NCI-H1436 treated with DMSO at 0.1 percent for 48 hours (cell line): ENCODE measurements at places on chromosomes 11 and 22.

GRCh38 chr22:37019309-37020191 is at the start of the genes MPST and TST:
Gene MPST (plus strand): TSS chr22:37019742. CDS start chr22:37019837, 95 bp downstream.
Gene TST (minus strand): TSS chr22:37019447. CDS start chr22:37018732, 715 bp downstream.
- DNase-seq, result no peak

- no peak for DNase-seq
These were observed 37.0 kb downstream of the ARHGAP1 start for GRCh38 chr11:46663277-46663940.

- no peak for DNase-seq
These were observed 4.7 kb upstream of the KDELR3 start for GRCh38 chr22:38462960-38463784.

GRCh38 chr22:19548964-19549363 is 24.8 kb upstream of the CLDN5 start:
- DNase-seq, result no peak

DNA sequence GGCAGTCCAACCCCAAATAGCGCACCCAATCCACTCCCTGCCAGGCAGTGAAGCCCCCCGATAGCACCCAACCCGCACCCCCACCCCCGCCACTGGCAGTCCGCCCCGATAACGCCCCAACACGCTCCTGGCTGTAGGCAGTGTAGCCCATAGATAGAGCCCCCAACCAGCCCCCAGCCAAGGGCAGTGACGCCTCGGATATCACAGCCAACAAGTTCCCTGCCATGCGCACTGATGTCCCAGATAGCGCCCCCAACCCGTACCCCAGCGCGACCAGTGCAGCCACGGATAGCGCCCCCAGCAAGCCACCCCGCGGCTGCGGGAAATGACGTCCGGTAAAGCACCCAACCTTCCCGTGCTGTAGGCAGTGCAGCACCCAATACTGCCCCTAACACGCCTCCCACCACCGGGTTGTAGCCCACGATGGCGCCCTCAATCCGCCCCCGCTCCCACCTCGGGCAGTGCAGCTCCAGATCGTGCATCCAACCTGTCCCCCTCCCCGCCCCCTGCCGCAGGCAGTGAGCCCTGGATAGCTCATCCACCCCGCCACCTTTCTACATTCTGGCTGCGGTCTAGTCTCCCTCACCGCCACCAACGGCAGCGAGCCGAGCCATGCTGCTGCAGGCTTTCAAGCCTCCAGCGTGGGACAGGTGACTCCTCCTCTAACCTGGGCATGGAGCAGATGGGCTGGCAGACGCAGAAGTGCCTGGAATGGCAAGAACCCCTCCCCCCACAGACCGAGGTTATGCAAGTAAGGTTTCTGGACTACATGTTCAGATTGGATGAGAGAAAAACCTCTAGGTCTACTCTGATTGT is 625 bp downstream of the RFPL2 start:
- no peak for DNase-seq

- DNase-seq, result no peak
These were observed at the start of gene THY1 for GRCh38 chr11:119422809-119423508. Gene THY1 (minus strand): TSS chr11:119423172. CDS start chr11:119420905, 2,267 bp downstream.

DNA sequence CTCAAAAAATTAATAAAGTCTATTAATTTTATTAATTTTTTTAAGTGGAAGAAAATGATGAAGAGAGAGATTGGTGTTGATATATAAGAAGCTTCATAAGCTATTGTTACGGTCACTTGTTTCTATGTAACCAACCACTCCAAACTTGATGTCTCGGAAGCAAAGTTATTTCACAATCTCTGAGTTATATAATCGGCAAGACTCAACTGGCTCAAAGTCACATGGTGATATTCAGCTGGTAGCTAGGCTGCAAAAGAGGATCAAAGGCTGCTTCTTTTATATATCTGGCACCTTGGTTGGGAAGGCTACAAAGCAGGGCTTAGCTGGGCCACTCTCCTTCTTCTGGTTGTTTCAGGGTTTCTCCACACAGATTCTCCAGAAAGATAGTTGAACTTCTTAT is 245.1 kb upstream of the ARHGAP42 start:
- DNase-seq, result no peak

- DNase-seq, result no peak
These were observed 27.3 kb downstream of the MARK2 start for GRCh38 chr11:63866211-63866610.

- DNase-seq, result no peak
These were observed 36.3 kb downstream of the BCR start for GRCh38 chr22:23216461-23217170.

- DNase-seq, result no peak
These were observed 51.4 kb upstream of the CRYBB3 start for GRCh38 chr22:25148149-25148691.

DNA sequence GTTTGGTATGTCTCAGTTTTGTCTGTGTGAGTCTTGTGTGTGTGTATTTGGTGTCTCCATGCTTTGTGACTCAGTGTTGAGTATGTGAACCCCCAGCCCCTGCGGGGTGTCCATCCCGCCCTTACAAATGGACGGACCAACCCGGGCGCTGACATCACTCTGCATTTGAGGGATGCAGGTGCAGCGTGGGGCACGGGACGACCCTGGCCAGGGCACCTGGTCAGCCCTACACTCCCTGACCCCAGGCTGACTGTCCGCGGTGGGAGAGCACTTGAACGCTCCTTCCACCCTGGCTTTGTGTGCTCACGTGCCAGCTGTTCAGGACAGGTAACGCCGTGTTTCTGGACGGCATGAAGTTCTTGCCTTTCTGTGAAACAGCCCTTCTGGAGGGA is 369.0 kb downstream of the BRD1 start:
- no peak for DNase-seq

DNA sequence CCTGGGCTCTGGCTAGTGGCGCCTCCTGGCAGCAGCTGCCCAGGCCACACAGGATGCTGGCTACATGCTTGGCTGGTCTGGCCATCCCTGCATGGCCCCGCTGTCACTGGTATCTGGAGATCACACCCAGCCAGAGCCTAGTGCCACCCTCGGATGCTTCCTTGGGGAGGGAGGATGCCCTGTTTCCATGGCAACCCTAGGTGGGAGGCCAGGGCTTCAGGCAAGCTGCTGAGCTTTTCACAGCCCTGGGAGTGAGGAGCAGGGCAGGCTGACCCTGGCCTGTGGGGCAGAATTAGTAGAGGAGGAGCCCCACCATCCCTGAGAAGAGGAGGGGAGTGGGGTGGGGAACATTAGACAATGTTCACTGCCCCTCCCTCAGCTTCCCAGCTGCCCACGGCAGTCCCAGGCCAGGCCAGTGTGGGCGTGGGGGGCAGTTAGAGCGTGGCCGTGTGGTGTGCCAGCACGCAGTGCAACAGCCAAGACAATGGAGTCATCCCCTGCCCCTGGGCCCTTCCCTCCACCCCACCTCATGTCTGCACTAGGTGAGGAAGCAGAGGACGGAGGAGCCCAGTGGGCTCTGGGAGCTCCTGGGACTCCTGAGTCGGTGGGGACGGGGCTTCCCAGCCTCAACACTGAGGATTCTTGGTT is 50.4 kb downstream of the PARVB start:
- DNase-seq, result no peak

- DNase-seq, result no peak
These were observed 32.6 kb downstream of the MYO18B start for GRCh38 chr22:25774575-25775026.

- no peak for DNase-seq
These were observed 29.4 kb upstream of the NAV2 start for GRCh38 chr11:19683141-19683805.

DNA sequence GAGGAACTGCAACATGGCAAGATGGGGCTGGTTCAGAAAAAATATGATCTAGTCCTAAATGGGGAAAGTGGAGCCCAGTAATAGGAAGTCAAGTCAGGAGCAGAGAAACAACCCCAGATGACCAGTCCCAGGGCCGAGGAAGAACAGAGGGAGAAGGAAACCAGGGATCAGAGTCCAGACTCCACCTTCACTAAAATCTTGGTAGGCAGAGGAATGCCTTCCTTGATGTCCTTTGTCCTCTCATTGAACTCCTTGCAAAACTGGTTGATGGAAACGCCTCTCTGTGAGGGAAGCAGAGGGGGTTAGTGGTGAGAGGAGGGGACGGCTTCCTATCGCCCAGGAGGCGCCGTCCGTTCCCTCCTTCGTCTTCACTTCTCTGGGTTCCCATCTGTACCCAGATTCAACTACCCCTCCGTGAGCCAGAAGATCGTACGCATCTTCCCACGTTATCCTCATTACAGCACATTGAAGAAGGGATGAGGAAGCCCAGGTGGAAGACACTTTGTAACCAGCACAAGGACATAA is 607 bp downstream of the MRPL11 start:
- no peak for DNase-seq

- no peak for DNase-seq
These were observed 9.6 kb upstream of the TPST2 start for GRCh38 chr22:26599505-26599904.

DNA sequence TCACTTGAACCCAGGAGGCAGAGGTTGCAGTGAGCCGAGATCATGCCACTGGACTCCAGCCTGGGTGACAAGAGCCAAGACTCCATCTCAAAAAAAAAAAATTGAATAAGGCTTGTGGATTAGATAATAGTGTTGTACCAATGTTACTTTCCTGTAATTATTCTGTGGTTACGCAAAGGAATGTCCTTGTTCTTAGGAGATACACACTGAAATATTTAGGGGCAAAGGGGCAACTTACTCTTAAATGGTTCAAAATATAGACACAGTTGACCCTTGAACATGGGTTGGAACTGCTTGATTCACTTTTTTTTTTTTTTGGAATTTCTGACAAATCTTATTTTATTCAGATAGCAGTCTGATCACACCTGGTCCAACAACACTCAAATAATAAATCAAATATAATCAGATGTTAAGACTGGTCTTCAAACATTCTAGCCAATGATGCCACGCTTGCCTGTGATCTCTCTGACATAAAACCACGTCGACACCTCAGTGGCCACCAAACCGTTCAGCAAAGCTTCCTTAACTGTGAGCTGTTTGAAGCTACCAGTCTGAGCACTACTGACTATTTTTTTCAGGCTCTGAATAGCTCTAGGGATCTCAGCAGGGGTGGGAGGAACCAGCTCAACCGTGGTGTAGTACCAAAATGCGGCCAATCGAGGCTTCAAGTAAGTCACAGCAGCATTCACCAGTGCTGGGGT is 710 bp downstream of the ATP5MGL start:
- DNase-seq, result no peak

DNA sequence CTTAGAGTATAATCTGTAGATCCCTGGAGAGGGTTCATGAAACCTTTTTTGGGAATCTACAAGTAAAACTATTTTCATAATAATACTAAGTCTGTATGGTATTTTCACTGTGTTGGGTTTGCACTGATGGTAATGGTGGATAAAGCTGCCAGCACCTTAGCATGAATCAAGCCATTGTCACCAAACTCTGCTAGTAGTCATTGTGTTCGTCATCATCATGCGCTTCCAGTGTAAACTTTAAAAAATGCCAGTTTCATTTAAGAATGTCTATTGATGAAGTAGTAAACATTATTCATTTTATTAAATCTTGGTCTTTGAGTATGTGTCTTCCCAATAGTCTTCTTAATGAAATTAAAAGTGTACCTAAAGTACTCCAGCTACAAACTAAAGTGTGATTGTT is 15.0 kb downstream of the ALKBH3 start:
- no peak for DNase-seq

DNA sequence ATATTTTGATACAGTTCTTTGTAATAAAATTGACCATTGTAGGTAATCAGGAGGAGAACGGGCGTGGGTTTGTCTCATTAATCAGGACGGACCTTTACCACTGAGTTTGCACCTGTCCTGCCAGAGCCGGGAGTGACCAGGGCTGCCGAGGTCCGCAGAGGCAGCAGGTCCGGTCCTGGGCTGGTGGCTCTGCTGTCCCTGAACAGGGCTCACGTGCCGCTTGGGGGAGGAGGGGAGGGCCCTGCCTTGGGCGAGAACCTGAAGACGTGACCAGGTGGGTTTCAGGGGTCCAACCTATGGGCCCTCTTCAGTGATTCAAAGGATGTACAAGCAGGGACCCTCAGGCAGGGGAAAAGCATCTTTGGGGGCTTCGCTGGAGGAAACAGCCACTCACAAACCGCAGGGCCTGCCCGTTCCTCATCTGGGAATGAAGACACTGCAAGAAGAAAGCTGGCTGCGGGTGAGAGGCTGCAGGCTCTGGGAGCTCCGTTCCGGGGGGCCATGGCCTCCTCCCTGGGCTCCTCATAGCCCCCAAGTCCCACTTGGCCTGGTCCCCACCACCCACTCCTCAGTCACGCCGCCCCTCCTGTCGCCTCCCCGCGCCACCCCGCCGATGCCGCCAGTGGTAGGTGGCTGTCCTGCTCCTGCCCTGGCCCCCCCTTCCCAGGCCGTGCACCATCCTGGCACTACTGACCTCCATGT is 9.2 kb downstream of the CRELD2 start:
- DNase-seq, result no peak

DNA sequence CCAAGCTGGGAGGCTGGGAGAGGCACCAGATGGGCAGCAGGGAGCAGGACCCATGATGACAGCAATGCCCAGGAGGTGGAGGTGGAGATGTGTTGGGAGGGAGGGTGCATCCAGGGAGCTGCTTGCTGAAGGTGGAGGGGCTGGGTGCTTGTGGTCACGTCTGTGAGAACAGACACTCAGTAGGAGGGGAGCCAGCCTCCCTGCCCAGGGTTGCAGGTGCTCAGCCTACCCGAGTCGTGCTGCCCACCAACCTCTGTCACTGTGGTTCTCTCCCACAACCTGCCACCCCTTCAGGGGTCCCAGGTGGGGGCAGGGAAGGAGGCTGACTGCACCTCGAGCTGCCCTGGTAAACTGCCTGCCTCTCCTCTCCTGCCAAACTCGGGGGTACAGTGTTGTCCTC is 5.5 kb downstream of the PRDX5 start:
- DNase-seq, result no peak

DNA sequence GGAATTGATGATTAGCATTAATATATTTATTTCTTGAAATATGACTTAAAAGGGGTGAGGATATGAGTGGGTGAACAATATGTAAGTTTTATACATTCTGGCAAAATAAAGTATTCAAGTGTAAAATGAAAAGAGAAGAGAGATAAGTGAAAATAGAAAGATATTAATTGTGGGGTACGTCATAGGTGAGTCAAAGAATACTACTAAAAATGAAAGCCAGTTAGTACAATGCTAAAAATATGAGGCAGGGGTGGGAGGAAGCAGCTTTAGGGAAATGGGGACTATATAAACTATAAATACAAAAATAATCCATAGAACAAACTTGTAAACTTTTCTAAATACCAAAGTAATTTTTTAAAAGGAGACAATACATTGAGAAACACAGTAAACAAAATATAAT is 661.4 kb downstream of the CNTN5 start:
- no peak for DNase-seq

DNA sequence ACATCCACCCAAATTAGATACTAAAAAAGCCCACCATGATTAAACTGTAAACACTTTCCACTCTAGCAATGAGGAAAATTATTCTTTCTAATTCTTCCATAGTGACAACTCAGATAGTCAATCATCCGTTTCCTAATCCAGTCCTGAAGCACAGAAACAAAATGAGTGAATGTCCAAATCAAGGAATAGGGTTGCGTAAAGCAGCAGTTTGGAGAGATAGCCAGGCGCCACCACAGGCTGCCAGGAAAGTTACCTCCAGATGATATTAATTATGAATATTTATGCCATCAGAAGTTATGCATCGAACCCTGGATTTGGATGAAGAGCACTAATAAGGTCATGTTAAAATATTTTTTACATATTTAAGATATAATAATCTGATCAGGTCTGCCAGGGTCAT is 63.2 kb downstream of the ETS1 start:
- DNase-seq, result no peak

GRCh38 chr22:16609548-16610261 is 17.1 kb upstream of the CCT8L2 start:
- DNase-seq, result no peak

GRCh38 chr11:16893456-16894066 is 120.7 kb downstream of the PLEKHA7 start:
- DNase-seq, result no peak

- no peak for DNase-seq
These were observed 7.0 kb downstream of the MADD start for GRCh38 chr11:47276923-47277322.

GRCh38 chr11:130872102-130872501 is 44.2 kb downstream of the SNX19 start:
- DNase-seq, result no peak
